ENCODE measurements at places on chromosomes 5 and 9.
A peak's percentile ranks its signal among the peaks of the same experiment; 100 is the strongest.

DNA sequence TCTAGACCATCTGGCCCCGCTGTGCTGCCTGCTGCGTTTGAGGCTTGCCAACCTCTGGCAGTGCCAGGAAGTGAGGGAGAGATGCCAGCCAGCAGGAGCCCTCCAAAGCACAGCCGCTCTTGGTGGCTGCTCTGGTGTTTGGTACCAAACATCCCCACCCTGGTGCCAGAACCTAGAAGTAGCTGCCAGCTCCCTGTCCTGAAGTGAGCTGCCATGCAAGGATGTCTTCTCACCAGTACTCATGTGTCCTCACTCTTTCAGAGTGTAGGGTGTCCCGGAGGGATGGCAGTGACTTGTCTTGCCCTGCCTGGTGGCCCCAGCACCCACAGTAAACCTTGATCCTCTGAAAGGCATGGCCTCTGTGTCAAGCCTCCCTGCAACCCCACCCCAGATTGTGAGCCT is 43.4 kb downstream of the AMBP start:
- no peak overlapping the region for H3K27ac ChIP-seq
- H3K36me3 ChIP-seq = no peaks in the 10 kb centered on the region
- DNase-seq = peak; percentile 10
- no peaks in the 10 kb centered on the region for H3K27me3 ChIP-seq

- no peaks in the 10 kb centered on the region for H3K36me3 ChIP-seq
- no peak for DNase-seq
- H3K27me3 ChIP-seq = no peaks in the 10 kb centered on the region
- H3K4me1 ChIP-seq = no peaks in the 10 kb centered on the region
- no peak overlapping the region for H3K27ac ChIP-seq
Measured at GRCh38 chr5:73534011-73534644, 31.3 kb downstream of the ANKRA2 start.

DNA sequence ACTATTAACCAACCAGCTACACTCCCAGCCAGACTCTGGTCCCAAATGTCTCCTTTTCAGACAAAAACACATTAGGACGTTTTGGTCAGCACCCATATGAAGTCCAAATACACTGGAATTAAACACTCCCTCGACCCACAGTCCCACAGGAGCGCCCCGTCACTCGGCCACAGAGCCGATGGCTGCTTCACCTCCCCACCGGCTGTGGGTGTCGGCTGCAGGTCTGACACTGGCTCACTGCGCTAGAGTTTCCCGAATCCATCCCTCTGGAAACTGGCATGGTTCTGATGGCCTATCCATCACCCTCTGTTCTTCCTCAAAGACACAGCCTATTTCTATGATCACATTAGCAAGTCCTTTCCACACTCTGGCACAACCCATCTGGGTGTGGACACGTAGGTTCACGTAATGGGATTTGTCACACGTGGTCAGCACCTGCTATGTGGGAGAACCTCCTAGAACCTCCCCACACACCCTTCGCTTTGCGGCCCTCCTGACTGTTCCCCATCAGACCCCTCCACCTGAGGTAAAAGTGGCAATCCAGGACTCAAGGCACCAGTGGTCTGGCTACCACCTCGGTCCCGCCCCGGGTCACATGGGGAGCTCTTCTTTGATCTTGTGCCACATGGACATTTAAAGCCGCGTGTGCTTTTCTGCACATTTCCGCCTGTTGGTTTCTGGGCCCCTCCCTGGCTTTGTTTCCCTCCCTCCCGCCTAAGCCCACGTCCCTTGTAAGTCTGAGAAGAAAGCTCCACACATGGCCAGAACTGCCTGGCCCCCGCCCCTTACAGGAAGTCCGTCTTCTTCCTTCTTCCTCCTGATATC is 131.1 kb upstream of the PHYKPL start:
- DNase-seq = no peak
- no peaks in the 10 kb centered on the region for H3K36me3 ChIP-seq
- H3K27me3 ChIP-seq = no peaks in the 10 kb centered on the region

DNA sequence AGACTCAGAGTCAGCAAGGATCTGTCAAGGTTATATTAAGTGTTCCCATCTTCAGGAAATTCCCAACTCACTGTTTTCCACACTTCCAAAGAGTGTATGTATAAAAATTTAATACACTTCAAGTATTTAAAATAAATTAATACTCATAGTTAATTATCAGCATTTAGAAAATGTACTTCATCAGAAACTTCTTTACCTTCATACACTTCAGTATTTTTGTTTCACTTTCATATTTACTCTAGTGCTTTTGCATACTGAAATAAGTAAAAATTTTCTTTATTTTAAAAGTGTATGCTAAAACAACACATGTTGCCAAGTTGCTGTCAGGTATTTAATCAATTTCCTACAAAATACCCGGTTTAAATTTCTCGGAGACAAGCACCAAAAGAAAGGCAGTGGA is 16.5 kb downstream of the RICTOR start:
- H3K4me3 ChIP-seq = no peak overlapping the region
- H3K27ac ChIP-seq = no peak overlapping the region
- DNase-seq = no peak
- no peaks in the 10 kb centered on the region for H3K27me3 ChIP-seq
- H3K36me3 ChIP-seq = no peaks in the 10 kb centered on the region

DNA sequence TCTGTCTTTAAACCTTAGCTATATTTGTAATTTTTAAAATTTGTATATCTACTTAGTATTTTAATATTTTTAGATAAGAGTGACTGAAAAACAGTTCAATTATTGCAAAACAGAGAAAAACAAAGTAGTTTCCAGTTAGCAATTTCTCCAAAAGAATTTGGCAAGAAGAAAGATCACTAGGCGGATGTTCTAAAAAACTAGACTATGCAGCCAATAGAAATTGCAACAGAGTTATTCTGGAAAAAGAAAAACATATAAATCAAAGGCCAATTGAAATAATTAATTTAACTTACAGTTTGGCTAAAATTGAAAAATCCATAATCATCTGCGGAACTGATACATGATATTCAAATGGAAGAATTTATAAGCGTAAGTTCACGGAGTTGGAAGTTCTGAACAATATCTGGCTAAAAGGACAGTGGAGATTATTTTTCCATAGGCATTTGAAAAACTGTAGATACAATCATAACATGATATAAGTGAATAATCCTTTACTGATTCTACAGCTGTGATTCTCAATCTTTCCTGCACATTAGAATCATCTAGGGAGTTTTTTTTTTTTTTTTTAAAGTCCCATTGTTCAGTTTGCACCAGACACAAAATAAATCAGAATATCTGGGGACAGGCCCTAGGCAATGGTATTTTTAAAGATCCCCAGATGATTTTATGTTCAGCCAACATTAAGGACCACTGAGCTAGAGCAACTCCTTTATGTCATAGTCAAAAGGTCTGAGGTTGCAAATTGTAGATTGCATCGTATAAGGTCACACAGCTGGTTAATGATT is 605.1 kb upstream of the DAB2 start:
- H3K36me3 ChIP-seq = no peaks in the 10 kb centered on the region
- no peaks in the 10 kb centered on the region for H3K4me1 ChIP-seq
- H3K4me3 ChIP-seq = no peak overlapping the region
- H3K27me3 ChIP-seq = no peaks in the 10 kb centered on the region

GRCh38 chr9:112542593-112543292 is 56.1 kb downstream of the KIAA1958 start:
- H3K27me3 ChIP-seq = no peaks in the 10 kb centered on the region
- no peak for DNase-seq
- H3K4me1 ChIP-seq = no peaks in the 10 kb centered on the region
- no peaks in the 10 kb centered on the region for H3K36me3 ChIP-seq
- H3K27ac ChIP-seq = no peak overlapping the region
